Posterior cingulate gyrus (tissue), 11 donors: ENCODE measurements at places on chromosomes 2 and 18.

- DNase-seq = peak; percentile 28
Measured at GRCh38 chr2:117785740-117786139, 28.8 kb upstream of the DDX18 start.

DNA sequence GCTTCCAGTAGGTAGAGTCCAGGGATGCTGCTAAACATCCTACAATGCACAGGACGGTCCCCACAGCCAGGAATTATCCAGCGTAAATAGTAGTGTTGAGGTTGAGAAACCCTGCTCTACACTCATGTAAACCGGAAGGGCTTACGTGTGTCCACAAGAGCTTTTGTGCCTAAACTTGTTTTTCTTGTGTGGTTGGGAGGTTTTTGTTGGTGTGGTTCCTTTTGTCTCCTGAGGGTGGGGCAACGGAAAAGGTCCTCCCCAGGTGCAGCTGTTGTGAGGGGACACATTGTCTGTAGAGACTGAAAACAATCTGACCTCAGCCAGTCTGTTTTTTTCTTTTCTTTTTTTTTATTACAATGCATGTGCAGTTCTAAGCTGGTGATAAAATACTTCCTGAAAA lies 72.7 kb upstream of the MGAT5 start:
- no peak for DNase-seq

GRCh38 chr2:110888411-110888810 lies 156.0 kb downstream of the ACOXL start:
- no peak for DNase-seq

- DNase-seq = no peak
Measured at GRCh38 chr18:25229920-25230319, 122.0 kb downstream of the ZNF521 start.

DNA sequence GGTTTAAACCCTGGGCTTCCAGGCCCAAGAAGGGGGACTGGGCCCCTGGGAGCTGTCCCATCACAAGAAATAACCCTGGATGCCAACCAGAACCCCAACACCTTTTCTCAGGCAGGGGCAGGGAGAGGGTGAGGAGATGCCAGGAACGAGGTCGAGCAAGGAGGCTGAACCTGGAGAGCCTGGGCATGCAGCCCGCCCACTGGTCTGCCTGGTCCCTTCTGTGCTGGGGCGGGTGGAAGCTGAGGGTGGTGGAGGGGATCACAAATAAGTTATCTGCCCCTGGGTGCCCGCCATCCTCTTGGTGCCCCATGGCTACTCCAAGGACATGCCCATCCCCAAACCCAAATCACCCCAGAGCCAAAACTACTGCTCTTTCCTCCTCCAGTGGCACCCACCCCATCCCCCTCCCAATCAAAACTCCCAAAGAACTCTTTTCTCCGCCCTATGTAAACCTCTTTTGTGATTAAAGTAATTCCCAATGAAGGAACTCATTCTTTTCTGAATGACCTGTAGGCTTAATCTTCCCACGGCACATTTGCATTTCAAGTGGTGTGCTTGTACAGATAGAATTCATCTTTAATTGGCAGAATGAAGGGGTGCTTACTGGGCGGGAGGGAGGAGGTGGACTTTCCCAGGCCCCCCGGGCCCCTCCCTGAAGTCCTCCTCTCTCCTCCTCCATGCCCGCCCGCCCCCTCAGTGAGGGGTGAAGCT lies 47.9 kb downstream of the EFR3B start:
- DNase-seq = no peak
